Choroid plexus epithelial cell (primary cell): ENCODE measurements at places on chromosomes 1 and 21.
A peak's percentile ranks its signal among the peaks of the same experiment; 100 is the strongest.

- no peak for DNase-seq
Measured at GRCh38 chr21:43315244-43316137, 111.4 kb downstream of the SIK1 start.

- peak; percentile 2 for DNase-seq
Measured at GRCh38 chr21:30577766-30578165, 12.4 kb downstream of the KRTAP22-2 start.

- no peak for DNase-seq
Measured at GRCh38 chr1:238767321-238767720, 619.0 kb upstream of the CHRM3 start.

- no peak for DNase-seq
Measured at GRCh38 chr1:61042466-61043009, 39.8 kb upstream of the NFIA start.

DNA sequence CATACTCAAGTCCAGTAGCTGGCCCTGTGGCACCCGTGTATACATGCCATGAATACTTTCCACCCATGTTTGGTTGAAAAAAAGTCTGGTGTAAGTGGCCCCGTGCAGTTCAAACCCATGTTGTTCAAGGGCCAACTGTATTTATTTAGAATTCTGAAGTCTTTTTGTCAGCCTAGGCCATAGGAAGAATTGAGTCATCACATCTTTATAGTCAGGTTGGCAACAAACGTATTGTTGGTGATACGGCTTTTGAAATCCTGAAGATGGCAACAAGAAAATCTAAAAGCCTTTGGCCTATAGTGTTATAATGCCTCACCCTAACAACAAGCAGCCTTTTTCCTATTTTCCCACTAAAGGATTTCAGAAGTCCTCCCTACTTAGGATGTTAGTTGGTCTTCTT lies 363.6 kb downstream of the PLPP3 start:
- DNase-seq, result no peak

- DNase-seq, result no peak
Measured at GRCh38 chr1:175717610-175718540, 25.5 kb downstream of the TNR start.

DNA sequence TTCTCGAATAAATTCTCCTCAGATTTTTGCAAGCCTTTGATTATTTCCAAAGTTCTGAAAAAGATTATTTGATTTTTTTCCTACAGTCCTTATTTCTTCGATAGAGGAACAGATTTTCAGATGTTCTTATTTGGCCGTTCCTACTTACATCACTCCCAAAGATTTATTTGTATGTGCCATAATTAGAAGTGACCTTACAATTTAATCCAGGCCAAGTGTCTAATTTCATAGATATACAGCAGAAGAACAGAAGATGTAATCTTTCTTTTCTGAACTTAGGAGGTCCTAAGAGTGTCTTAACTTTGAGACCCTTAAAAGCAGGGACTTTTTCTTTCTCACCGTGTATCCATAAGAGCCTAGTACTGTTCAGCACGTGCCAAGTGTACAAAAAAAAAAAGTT lies 46.3 kb downstream of the MAP10 start:
- DNase-seq, result no peak

DNA sequence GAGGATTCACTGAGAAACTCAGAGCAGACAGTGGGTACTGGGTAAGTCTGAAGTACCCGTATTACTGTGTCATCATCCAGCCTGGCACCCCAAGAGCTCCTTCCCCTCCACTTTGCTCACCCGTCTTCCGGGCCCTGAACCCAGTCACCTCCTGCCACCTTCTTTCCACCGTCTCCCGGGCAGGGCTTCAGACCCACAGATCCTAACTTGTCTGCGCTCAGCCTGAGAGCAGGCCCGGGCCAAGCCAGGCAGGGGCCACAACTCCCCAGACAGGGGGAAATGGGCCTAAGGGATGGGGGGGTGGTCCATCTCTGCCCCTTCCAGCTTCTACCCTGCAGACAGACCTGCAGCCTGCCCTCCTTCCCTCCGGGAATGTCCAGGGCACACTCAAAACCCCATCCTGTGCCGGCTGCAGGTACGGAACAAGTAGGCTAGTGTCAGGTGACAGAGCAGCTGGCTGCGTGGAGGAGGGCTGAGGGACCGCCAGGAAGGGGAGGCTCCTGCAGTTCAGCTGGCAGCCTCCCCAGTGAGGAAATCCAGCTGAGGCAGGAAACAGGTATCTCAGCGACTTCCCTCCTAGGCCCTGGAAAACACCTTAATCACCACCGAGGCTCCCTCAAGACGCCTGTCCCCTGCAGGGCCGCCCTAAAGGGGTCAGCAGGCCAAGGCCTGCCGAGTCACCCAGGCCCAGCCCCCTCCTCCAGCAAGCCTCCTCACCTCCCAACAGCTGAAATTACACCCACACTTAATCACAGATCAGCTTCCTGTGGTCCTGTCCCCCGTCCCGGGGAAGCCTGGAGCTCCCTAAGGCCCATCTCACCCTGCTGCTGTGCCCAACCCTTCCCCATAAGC lies 3.5 kb downstream of the HSPG2 start:
- DNase-seq, result peak; percentile 53

- DNase-seq, result no peak
Measured at GRCh38 chr1:228064741-228065542, 17.6 kb upstream of the ARF1 start.

DNA sequence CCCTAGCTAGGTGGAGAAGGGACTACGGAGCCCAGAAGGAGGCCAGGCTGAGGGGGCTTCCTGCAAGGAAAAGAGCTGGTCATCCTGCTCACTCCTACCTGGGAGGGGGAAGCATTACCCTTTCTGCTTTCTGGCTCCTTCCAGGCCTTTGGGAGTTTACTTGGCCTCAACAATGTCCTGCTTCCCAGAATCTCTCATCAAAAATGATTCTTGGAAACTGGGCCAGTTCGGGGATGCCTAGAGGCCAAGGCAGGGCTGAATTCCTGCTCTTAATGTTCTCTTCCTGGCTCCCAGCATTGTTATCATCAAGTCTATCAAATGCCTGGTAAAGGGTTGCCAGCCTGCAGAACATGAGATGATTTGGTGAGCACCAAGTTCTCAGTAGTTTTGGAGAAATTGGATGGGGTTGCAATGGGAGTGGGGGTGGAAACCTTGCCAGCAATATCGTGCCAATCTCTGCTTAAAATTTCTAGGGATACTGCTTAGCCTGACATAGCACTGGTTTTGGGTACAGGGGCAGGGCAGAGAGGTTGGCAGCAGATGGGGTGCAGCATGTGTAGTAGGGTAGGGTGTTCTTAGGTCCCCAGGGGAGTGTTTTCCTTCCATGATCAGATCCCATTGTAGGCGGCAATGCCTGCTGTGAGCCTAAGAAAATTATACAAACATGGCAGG lies 7.7 kb upstream of the PAFAH2 start:
- no peak for DNase-seq

GRCh38 chr21:19048098-19048672 lies 644.6 kb upstream of the TMPRSS15 start:
- DNase-seq, result no peak

- no peak for DNase-seq
Measured at GRCh38 chr1:11727119-11727518, 8.8 kb upstream of the AGTRAP start.

DNA sequence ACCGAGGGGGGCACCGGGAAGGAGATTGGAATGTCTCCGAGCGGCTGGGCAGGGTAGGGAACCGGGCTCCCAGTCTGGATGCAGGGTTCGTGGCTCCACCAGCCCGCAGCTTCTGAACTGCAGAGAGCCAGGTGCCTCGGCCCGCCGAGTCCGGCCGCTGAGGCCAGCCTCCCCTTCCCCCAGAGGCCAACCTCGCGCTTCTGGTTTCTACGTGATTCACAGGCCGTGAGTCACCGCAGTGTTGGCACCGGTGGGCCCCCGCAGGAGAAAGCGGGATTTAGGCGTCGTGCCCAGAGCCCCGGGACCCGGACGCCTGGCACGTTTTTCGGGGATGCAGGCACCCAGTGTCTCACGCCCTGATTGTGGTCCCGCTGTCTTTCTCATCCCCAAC lies 458 bp downstream of the CRABP2 start:
- DNase-seq, result peak; percentile 54

DNA sequence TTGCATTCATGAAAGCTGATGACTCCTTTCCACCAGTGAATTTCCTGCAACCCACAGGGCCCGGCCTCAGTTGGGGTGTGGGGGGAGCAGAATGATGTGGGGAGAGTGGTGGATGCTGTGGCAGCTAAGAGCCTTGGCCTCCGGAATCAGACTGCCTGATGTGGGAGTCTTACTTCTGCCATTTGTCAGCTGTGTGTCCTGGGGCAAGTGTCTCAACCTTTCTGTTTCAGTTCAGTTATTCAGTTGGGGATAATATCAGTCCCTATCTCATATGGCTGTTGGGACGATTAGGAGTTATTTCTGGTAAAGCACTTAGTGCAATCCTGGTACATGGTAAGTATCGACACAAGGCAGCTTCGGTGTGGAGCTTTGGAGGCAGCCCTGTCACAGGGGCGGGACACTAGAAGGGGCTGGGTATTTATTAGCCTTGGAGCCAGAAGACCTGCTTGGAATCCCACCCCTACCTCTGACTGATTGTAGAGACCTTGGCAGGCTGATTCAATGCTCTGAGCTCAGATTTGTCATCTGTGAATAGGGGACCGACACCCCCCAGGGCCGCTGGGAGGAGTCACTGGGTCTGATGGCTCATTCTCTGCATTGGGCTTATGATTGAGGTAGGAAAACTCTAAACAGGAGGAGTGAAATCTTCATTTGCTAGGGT lies 19.6 kb downstream of the ARHGEF10L start:
- DNase-seq, result no peak

DNA sequence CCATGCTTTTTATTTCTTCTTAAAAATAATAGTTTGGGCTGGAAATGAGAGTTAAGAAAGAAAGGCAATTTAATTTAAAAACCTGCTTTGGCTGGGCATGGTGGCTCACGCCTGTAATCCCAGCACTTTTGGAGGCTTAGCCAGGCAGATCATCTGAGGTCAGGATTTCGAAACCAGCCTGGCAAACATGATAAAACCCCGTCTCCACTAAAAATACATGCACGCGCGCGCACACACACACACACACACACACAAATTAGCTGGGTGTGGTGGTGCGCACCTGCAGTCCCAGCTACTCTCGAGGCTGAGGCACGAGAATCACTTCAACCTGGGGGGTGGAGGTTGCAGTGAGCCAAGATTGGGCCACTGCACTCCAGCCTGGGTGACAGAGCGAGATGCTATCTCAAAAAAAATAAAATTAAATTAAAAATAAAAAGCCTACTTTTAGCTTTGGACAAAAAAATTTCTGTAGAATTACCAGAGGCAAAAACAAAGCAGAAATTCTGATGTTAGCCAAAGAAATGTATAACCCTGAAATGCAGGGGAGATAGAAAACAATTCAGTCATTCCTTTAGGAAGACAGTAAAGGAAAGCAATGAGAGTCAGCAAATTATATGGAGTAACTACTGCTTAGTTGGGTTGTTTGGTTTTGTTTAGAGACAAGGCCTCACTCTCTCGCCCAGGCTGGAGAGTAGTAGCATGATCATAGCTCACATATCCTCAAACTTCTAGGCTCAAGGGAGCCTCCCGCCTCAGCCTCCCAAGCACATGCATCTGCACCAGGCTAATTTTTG lies 15.7 kb upstream of the IPP start:
- no peak for DNase-seq

GRCh38 chr1:183164340-183164739 lies 21.7 kb upstream of the LAMC2 start:
- DNase-seq, result peak; percentile 82

- DNase-seq, result no peak
Measured at GRCh38 chr21:40060083-40060677, 192.9 kb downstream of the PCP4 start.

DNA sequence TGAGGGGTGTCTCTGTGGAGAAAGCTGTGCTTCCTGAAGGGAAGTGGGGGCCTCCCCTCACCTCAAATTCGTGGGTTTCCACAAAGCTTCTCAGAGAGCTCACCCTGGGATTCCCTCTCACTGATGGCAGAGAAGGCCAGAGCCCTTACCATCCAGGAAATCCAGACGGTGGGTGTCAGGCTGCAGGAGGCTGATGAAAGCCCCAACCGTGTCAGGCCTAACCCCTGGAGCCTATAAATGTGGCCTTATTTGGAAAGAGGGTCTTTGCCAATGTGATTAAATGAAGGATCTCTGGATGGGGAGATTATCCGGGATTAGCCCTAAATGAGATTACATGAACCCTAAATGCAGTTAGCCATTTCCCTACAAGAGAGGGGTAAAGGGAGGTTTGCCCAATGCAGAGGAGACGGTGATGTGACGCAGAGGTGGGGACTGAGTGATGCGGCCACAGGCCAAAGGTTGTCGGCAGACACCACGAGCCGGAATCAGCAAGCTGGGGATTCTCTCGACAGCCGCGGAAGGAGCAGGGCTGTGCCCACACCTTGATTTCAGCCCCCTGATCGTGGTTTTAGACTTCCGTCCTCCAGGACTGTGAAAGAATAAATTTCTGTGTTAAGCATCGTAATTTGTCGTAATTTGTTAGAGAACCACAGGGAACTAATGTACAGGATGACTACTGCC lies 82.6 kb downstream of the TOMM20 start:
- no peak for DNase-seq

DNA sequence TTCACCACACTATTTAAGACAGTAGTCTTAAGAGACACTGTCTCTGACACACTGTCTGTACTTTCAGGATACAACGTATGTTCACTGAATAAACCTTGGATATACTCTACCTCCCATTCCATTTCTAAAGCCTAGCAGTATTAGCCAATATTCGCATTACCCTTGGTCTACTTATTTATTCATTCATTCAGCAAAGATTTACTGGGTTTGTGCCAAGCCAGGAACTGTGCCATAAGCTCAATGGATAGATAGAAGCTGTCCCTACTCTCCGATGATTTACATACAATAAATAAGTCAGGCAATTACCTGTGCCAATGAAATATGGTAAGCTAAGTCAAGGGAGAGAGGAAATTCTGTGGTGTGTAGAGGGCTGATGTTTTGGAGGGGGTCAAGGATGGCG lies 195.2 kb upstream of the RAB4A start:
- DNase-seq, result no peak

- DNase-seq, result peak; percentile 93
Measured at GRCh38 chr1:230153641-230154296, 86.7 kb downstream of the GALNT2 start.

- DNase-seq, result peak; percentile 71
Measured at GRCh38 chr1:109793486-109794318, 30.0 kb upstream of the EPS8L3 start.

DNA sequence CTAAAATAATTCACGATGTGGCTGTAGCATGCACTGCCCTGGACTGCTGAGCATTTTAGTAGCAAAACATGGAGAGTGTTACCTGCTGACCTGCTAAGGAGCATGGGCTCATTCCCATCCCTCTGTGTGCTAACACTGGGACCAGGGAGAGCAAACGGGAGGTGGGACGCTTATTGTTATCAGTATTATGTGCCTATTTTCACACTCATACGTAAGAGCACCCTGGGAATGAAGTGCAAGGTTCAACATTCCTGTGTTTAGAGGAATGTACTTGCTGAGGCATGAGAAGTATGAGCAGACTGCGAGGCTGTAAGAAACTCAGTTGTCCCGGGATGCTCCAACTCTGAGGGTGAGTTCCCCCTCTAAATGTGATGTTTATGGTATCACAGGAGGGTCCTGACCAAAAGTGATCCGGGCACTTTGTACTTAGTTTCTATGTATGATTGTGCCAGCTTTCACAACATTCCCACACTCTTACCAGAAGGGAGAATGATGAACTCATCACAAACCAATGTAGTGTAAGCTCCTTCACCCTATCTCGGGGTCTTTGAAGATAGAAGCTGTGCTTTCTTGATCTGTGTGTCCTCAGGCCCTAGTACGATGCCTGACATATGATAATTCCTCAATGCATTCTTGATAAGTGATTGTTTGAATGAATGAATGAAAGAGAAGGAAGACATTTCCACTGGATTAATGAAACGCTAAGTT lies 164.8 kb downstream of the KCNJ6 start:
- peak; percentile 87 for DNase-seq
